ENCODE measurements at places on chromosomes 11 and 22. TPM values are rescaled to one million over a fixed set of nuclear protein-coding genes. Genes with fewer than 3 reads are reported as not detected.

The MYRF gene
- 0.57 TPM for total RNA-seq

DNA sequence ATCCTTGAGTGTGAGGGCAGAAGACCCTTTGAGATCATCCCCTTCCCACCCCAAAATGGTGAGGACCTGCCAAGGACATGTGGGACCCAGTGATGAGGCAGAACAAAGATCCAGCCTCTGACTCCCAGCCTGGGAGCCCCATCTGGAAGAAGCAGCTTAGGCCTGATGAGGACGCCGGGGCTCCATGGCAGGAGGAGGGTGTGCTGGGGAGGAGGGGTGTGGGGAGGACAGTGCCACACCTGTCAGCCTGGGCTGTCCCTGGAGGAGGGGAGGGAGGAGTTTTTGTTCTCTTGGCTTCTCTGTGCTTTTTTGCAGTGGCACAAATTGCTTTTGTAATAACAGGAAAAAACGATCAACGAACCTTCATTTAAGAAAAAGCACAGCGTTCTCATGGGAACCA lies 44.4 kb upstream of the DAGLA start:
- DNase-seq: no peak
- H3K27ac ChIP-seq: no peak overlapping the region
- H3K36me3 ChIP-seq: no peaks in the 10 kb centered on the region
- no peaks in the 10 kb centered on the region for H3K4me1 ChIP-seq
- no peak overlapping the region for H3K4me3 ChIP-seq

The NCF4 gene
- 3.9 TPM for total RNA-seq

GRCh38 chr11:69192301-69192721 lies 36.6 kb downstream of the SMIM38 start:
- H3K27me3 ChIP-seq: peaks cover 2% of the 10 kb centered on the region

DNA sequence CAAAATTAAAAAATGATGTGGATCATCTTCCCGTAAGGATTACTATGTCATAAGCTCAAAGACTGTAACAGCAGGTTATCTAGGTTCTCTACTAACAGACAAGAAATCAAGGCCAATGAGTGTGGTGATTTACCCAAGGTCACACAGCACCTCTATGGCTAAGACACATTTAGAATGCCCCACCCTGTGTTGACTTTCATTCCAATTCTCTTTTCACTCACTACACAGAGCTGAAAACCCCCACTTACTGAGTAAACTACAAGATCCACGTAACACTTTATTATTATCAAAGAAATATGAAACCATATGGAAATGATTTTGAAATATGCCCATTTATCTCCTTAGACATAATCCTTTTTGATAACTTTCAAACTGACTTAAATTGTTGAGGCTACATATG lies 4.8 kb upstream of the PRSS23 start:
- no peaks in the 10 kb centered on the region for H3K36me3 ChIP-seq
- peaks cover 9% of the 10 kb centered on the region for H3K4me1 ChIP-seq
- no peak overlapping the region for H3K27ac ChIP-seq
- no peak for DNase-seq
- peaks cover 35% of the 10 kb centered on the region for H3K27me3 ChIP-seq

The DDIAS gene
- 23.5 TPM for total RNA-seq

- peaks cover 81% of the 10 kb centered on the region for H3K4me1 ChIP-seq
- H3K4me3 ChIP-seq: peak within 1 kb of the TSS; percentile 90
- H3K36me3 ChIP-seq: peaks cover 11% of the 10 kb centered on the region
- no peaks in the 10 kb centered on the region for H3K27me3 ChIP-seq
- DNase-seq: peak; percentile 93
Observed at GRCh38 chr11:46346886-46347636, at the start of gene DGKZ. Gene DGKZ, plus strand, starts transcription at chr11:46347463. Its CDS starts 197 bp downstream, at chr11:46347660.

- H3K4me3 ChIP-seq: no peak overlapping the region
- no peak overlapping the region for H3K27ac ChIP-seq
- H3K4me1 ChIP-seq: peaks cover 2% of the 10 kb centered on the region
- no peaks in the 10 kb centered on the region for H3K36me3 ChIP-seq
- no peaks in the 10 kb centered on the region for H3K27me3 ChIP-seq
- DNase-seq: peak; percentile 40
Observed at GRCh38 chr11:77547863-77548551, 41.7 kb upstream of the AQP11 start.

GRCh38 chr11:92388380-92388779 lies 163.8 kb downstream of the FAT3 start:
- peaks cover 2% of the 10 kb centered on the region for H3K27me3 ChIP-seq
- no peak overlapping the region for H3K4me3 ChIP-seq
- H3K27ac ChIP-seq: no peak overlapping the region
- H3K4me1 ChIP-seq: no peaks in the 10 kb centered on the region
- no peaks in the 10 kb centered on the region for H3K36me3 ChIP-seq

GRCh38 chr22:44020981-44021380 lies 3.1 kb upstream of the PARVB start:
- no peak overlapping the region for H3K4me3 ChIP-seq
- H3K4me1 ChIP-seq: peaks cover 18% of the 10 kb centered on the region
- DNase-seq: no peak
- H3K36me3 ChIP-seq: peaks cover 2% of the 10 kb centered on the region
- H3K27me3 ChIP-seq: peaks cover 8% of the 10 kb centered on the region

DNA sequence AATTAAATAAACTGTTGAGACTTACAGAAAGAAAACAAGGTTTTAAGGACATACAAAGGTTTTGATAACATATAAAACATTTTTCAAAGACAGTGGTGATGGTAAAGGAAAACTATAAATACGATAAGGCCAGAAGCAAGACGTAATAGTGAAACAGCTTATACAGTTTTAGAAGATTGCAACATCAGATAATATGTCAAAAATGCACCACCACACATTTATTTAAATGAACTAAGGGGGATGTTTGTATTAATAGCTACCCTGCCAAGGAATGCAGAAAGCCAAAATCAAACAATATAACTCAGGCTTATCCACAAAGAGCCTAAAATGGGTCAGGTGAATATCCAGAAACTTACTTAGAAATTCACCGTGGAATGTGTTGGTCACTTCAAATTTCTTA lies 981.6 kb upstream of the FAT3 start:
- DNase-seq: no peak
- no peaks in the 10 kb centered on the region for H3K36me3 ChIP-seq
- no peaks in the 10 kb centered on the region for H3K4me1 ChIP-seq
- no peak overlapping the region for H3K4me3 ChIP-seq
- no peak overlapping the region for H3K27ac ChIP-seq
- no peaks in the 10 kb centered on the region for H3K27me3 ChIP-seq

DNA sequence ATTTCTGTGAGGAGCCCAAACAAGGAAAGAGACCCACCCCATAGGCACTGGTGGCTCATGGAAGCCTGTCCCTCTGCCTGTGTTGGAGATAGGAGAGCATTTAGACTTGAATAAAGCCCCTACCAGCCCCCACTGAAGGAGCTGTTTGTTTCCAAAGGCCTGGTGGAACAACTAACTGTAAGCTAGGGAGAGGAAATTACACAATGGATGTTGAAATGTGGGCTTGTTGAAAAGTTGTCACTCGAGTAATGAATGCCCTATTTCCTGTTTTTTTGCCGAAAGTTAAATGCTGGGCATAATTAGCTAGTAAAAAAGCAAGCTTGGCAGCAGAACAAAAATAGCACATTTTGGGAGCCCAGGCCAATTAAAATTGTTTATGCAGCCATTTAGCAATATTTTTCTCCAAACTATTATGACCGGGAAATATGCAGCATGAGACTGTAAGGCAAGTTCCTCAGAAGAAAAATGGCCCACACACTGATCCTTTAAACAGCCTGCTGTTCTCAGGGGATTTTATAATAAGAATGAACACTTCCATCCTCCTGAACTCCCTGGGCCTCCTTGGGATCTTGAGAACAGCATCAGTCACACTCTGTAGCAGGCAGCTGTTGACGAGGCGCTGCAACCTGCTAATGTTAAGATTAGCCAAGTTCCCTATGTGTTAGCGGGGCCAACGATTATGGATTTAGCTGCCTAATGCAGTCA lies 38.6 kb upstream of the LMO2 start:
- no peak overlapping the region for H3K4me3 ChIP-seq
- no peak overlapping the region for H3K27ac ChIP-seq
- H3K27me3 ChIP-seq: peaks cover 18% of the 10 kb centered on the region
- no peaks in the 10 kb centered on the region for H3K4me1 ChIP-seq
- H3K36me3 ChIP-seq: no peaks in the 10 kb centered on the region
- no peak for DNase-seq

DNA sequence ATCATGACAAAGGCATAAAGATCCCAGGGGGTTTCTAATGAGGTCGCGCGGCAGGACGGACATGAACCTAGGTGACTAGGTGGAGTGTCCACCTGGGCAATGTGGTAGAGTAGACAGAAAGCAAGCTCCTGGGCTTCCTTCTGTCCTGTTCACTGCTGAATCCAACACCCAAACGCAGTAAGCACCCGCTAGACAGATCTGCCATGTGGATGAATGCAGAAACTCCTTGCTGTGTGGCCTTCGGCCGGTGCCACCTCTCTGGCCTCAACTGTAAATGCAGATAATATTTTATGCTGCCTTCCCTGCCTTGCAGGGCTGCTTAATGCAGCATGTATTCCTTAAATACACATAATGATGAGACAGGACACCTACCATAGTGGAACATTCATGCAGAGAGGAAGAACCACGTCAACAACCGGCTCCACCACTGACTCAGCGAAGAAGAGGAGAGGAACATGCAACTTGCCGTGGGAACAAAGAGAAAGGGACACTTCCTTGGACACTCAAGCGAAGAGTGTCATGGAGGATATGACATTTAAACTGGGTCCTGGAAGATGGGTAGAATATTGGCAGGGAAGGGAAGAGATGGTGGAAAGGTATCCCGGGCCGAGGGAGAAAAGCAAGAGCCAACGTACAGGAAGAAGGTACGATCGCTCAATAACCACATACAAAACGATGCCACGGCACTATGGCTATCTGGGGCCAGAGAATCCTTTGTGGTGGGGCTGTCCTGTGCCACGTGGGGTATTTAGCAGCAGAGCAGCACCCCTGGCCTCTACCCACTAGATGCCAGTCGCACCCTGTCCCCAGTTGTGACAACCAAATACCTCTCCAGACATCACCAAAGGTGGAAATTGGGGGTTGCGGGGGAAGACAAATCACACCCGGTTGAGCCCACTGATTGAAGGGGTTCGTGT lies 30.8 kb downstream of the MYH9 start:
- H3K4me3 ChIP-seq: peak overlapping the region; percentile 61
- DNase-seq: peak; percentile 76
- H3K27me3 ChIP-seq: no peaks in the 10 kb centered on the region

DNA sequence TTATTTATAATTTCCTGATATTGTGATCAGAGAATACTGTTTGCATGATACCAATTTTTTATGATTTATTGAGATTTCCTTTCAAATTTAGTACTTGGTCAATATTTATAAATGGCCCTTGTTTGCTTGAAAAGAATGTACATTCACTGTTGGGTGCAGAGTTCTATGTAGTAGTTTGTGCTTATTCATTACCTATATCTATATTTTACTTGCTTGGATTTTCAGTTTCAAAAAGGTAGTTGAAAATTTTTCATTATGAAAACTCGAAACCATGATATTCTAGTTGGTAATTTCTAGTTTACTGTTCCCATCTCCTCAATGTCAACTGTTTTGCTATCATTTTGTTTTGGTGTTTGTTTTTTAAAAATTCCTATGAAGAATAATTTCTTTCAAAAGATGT lies 155.7 kb downstream of the AASDHPPT start:
- no peaks in the 10 kb centered on the region for H3K4me1 ChIP-seq
- H3K27ac ChIP-seq: no peak overlapping the region
- H3K4me3 ChIP-seq: no peak overlapping the region
- no peak for DNase-seq
- H3K27me3 ChIP-seq: no peaks in the 10 kb centered on the region

The MS4A7 gene
- total RNA-seq: not detected

The NEFH gene
- total RNA-seq: 2.7 TPM

DNA sequence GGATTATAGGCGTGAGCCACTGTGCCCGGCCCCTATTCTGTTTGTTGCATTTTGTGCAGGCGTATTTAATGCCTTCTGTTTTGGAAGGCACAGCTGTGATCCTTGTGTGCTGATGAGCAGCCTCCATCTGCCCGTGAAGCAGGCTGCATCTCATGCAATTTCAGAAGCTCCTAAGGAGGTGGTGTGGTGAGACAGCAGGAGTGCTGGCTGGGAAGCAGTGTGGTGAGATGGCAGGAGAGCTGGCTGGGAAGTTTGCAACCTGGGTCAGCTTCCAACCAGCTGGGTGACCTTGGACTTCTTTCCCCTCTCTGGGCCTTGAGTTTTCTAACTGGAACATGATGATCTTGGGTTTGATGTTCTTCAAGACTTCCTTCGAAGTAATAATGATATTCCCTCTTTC lies 525.1 kb downstream of the TBC1D22A start:
- H3K27ac ChIP-seq: no peak overlapping the region
- DNase-seq: no peak
- H3K4me3 ChIP-seq: no peak overlapping the region
- H3K27me3 ChIP-seq: no peaks in the 10 kb centered on the region
- no peaks in the 10 kb centered on the region for H3K4me1 ChIP-seq

DNA sequence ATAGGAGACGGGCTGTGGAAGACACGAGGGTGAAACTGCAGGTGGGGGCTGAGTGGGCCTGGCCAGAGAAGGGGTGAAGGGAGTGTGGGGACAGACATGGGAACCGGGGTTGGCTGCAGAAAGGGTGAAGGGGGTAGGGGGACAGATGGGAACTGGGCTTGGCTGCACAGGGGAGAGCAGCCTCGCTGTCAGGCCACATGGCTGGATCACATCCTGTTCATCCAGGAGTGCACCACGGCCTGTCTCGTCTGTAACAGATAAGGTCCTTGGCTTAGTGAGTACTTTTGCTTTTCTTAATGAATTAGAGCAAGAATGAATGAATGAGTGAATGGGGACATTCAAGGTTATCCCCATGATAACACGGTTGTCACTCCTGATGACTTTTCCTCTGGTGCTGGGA lies 13.5 kb downstream of the FBLN1 start:
- H3K4me1 ChIP-seq: no peaks in the 10 kb centered on the region
- H3K36me3 ChIP-seq: no peaks in the 10 kb centered on the region
- no peak overlapping the region for H3K4me3 ChIP-seq
- H3K27me3 ChIP-seq: peaks cover 2% of the 10 kb centered on the region
- no peak overlapping the region for H3K27ac ChIP-seq

DNA sequence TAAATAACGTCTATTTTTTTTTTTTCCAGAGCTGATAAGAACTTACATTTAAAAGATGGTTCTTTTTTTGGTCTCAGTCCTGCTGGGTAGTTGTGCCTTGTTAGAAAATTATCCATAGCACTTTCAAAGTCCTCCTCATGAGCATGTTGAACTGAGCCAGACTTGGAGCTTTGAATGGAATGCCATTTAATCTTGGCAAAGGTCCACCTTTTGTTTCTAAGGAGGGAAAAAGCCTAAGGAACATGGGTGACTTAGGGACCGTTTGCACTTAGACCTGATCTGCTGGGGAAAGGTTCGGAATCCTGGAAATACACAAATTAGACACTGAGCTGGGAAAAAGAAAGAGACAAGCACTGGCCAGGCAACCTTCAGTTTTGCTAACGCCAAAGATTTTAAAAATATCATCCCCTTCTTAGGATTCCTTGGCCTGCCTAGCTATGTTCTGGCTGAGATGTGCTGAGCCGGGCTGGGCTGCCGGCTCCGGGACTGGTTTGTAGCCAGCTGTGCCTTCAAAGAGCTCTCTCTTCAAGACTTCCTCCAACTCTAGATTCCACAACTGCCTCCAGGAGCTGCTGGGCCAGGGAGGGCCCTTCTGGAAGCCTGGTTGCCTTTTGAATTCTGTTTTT lies 67.4 kb downstream of the ENDOD1 start:
- H3K4me3 ChIP-seq: no peak overlapping the region
- peaks cover 39% of the 10 kb centered on the region for H3K4me1 ChIP-seq
- H3K27ac ChIP-seq: no peak overlapping the region
- H3K36me3 ChIP-seq: no peaks in the 10 kb centered on the region
- H3K27me3 ChIP-seq: no peaks in the 10 kb centered on the region

The SLC5A12 gene
- total RNA-seq: not detected

The CSTPP1 gene
- 17.9 TPM for total RNA-seq

Measured in activated CD4-positive, alpha-beta T cell treated with anti-CD3 and anti-CD28 coated beads for 36 hours (primary cell).